AG09319 (cell line): ENCODE measurements at places on chromosomes 3 and 15.
A peak's percentile ranks its signal among the peaks of the same experiment; 100 is the strongest.

DNA sequence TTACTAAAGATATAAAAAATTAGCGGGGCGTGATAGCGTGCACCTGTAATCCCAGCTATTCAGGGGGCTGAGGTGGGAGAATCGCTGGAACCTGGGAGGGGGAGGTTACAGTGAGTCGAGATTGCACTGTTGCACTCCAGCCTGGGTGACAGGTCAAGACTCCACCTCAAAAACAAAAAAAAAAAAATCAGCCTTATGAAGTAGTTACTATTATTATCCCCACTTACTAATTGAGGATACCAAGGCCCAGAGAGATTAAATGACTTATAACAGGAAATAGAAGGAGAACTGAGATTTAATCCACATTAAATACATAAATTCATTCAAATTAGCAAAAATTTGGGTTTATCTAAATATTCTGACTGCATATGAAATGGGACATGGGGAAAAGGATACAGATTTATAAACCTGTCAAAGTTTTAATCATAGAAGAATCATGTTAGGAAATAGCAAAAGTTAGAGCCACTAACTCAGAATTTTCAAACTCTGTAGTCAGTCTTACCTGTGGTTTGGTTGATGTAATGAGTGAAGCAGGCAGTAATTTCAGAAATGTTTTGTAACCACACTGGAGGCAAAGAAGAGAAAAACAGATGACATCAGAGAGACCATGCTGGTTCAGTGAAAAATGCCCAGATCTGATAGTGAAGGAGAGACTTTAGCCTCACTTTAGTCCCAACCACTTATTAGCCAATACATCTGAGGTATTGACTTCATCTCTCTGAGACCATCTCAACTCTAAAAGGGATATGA, 25.0 kb upstream of the ACAP2 start:
- DNase-seq = no peak

DNA sequence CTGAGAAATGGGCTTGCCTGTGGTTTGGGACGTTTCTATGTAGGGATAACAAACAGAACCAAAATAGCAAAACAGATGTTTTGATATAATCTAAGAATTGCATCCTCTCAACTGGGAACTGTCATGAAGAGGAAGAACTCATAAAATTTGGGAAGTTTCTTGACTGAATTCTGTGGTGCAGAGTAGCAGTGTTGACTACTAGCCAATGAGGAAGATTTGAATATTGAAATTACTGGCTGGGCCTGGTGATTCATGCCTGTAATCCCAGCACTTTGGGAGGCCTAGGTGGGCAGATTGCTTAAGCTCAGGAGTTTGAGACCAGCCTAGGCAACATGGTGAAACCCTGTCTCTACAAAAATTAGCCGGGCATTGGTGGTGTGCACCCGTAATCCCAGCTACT, 42.2 kb downstream of the ZNF609 start:
- no peak for DNase-seq

DNA sequence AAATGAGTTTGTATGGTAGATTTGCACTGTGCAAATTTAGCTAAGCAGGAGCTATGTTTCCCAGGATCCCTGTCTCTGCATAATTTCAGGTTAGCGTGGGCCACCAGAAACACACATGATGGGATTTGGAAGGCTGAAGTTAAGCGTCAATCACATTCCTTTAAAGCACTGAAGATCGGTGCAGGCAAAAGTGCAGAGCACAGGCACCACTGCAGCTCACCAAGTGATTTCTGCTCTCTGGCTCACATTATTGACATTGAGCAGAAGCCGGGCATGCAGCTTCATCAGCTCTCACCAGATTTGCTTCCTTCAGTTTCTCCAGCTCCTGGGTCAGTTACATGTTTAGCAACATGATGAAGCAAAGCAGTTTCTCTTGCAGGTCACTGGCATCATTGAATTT, 256.4 kb upstream of the TGFBR2 start:
- DNase-seq = no peak

- DNase-seq = peak; percentile 14
Measured at GRCh38 chr15:72472992-72473610, 1.0 kb upstream of the ARIH1 start.

GRCh38 chr15:51692154-51692553, 10.9 kb downstream of the SCG3 start:
- no peak for DNase-seq

- DNase-seq = no peak
Measured at GRCh38 chr3:33042668-33043067, 54.3 kb downstream of the GLB1 start.

DNA sequence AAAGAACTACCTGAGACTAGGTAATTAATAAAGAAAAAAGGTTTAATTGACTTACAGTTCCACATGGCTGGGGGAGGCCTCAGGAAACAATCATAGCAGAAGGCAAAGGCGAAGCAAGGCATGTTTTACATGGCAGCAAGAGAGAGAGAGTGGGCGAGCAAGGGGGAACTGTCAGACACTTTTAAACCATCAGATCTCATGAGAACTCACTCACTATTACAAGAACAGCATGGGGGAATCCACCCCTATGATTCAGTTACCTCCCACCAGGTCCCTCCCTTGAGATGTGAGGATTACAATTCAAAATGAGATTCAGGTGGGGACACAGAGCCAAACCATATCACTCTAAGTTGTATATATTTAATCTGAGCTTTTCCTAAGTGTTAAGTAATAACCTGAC, 79.0 kb upstream of the MLF1 start:
- no peak for DNase-seq

GRCh38 chr3:132183811-132184210, 133.4 kb upstream of the ACP3 start:
- DNase-seq = no peak

GRCh38 chr3:53163444-53164387, 2.7 kb downstream of the PRKCD start:
- no peak for DNase-seq

- DNase-seq = no peak
Measured at GRCh38 chr3:48344867-48345507, 11.5 kb upstream of the SPINK8 start.

GRCh38 chr3:177122183-177122856, 75.0 kb downstream of the TBL1XR1 start:
- DNase-seq = no peak

DNA sequence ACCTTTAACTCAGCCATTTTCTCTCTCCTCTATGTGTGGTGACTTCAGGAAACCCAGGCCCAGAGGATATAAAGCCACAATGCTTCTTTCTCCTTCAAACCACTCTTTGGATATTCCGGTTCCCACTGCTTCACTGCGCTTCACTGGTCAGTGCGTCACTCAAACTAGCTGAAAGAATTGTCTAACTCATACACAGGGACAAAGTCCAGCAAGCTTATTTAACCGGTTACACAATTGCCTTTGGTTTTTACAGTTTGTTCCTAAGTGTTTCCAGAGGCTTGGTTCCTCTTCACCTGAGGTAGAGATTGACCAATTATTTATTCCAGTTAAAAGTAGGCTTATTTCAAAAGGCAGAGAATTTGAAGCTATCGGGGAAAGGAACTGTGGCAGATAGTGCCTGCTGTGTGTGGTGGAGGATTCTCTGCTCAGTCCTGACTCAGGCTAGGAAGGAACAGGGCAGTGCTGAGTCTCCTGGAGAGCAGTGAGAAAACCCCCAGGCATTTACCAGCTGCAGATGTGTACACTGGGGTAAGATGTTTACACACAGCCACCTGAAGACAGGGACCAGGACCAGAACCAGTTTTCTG, at the start of gene HGD:
TSS of gene HGD (minus strand) at position 145 of the 587 bp plus-strand sequence. CDS start at position 17, 128 bp downstream.
- no peak for DNase-seq

GRCh38 chr3:177596248-177596815, 399.1 kb upstream of the TBL1XR1 start:
- DNase-seq = no peak

GRCh38 chr3:119570229-119570628, 9.1 kb upstream of the ADPRH start:
- DNase-seq = no peak

DNA sequence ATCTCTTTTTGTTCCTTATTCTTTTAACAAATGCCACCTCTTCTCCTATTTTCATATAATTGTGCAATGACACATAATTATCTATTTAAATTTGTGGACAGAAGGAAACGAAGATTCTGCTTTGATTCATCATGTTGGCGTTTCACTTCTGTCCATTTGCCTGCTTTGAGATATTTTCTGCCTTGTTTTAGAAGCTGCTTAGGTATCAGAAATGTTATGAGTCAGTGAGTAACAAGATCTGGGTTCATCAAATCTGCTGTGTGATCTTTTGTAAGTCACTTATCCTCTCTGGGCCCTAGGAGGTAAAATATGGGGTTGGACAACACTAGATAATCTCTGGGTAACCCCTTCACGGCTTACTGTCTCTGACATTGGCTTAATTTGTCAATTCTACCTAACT, 7.3 kb upstream of the MINDY4B start:
- DNase-seq = no peak

GRCh38 chr15:93035092-93035915, 53.7 kb downstream of the RGMA start:
- no peak for DNase-seq

GRCh38 chr3:27147215-27147614, 222.0 kb downstream of the NEK10 start:
- no peak for DNase-seq

- no peak for DNase-seq
Measured at GRCh38 chr3:31469385-31469784, 63.3 kb upstream of the STT3B start.

- DNase-seq = no peak
Measured at GRCh38 chr15:94370936-94371285, 139.6 kb downstream of the MCTP2 start.

GRCh38 chr3:48016301-48016973, at the start of gene MAP4:
MAP4 (minus strand) TSS chr3:48016416; CDS start chr3:47998860, 17,556 bp downstream.
- no peak for DNase-seq

DNA sequence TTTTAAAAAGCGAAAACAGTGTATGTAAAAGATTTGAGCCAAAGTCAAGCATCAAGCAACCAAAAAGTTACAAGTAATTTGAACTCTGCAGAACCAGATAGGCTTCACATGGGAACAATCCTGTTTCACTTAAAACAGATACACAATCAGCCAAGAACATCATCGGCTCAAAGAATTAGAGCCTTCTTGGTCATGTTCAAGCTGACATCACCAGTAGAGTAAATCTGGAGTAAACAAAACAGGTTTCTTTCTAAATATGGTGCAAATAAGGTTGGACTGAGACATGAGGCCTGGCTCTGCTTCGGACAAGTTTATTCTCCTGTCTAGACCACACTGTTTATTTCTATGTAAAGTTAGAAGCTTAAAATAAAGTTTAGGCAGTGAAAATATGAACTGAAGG, 116.0 kb downstream of the GMNC start:
- no peak for DNase-seq

DNA sequence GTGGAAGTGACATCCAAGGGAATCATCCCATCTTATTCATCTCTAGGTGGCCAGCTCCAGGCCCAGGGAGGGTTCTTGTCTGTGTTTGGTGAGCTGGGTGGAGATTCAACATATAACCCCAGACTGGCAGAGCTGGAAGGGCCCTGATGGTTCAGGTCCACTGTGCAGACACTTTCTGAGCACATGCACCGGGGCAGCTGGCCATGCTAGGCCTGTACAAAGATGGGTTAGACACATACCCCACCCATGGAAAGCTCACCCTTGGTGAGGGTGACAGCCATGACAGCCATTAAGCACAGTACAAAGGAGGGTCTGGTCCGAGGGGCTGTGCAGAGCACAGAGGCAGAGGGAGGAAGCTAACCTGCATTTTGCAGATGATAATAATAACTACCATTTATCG, 100.4 kb downstream of the CORO2B start:
- DNase-seq = no peak

GRCh38 chr15:89482139-89482538, 14.2 kb downstream of the RHCG start:
- DNase-seq = no peak

DNA sequence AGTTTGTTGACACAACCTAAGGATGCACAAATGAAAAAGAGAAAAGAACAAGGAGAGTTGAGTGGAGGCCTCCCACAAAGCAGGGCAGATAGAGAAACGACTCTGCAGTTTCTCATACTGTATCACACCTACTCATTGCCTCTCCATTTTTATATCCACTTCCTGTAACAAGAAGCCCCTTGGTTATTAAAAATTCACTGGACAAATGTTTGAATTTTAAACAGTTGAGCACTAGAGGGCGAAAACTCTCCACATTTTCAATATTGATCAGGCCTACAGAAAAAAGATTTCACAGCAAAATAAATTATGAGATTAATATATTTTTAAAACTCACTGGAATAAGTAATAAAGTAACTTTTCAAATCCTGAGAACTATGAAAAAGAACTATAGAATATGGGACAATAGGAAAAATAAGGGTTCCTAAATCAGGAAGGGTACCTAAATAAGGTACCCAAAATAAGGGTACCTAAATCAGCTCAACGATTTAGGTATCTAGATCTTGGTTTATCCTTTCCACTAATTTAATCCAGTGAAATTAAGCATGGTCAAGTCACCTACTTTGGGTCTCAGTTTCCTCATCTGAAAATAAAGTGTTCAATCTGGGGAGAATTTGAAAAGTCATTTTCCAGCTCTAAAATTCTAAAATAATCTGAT, 47.0 kb upstream of the PPIB start:
- no peak for DNase-seq
